Activated CD8-positive, alpha-beta T cell treated with anti-CD3 and anti-CD28 coated beads, Interleukin-2, amount 10 ng/mL, durations not matched to agents 7 days and 5 days (primary cell): ENCODE measurements at places on chromosomes 6 and 20. TPM values are rescaled to one million over a fixed set of nuclear protein-coding genes. Genes with fewer than 3 reads are reported as not detected.

The UBE2V1 gene
- total RNA-seq: 120 TPM

The FNDC1 gene
- not detected for total RNA-seq

DNA sequence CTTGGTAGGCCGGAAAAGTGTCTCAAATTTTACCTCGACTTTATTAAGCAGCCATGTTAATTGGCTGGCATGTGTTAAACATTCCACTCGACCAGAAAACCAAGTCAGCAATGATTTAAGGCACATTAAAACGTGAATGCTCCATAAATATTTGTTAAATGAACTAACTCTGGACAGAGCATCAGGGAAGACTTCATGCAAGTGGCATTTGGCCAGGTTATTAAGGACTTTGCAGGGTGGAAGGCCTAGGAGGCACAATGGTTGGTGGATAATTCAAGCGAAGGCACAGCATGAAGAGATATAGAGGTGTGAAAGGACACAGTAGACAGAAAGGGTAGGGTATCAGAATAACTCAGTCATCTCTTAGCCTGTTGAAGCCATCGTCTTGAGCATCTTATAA lies 23.0 kb downstream of the ELOVL5 start:
- peaks cover 31% of the 10 kb centered on the region for H3K36me3 ChIP-seq
- no peak for DNase-seq
- no peak overlapping the region for H3K4me3 ChIP-seq
- peaks cover 37% of the 10 kb centered on the region for H3K4me1 ChIP-seq
- no peaks in the 10 kb centered on the region for H3K27me3 ChIP-seq

- H3K4me1 ChIP-seq: no peaks in the 10 kb centered on the region
- no peak overlapping the region for H3K27ac ChIP-seq
- no peak for DNase-seq
- no peaks in the 10 kb centered on the region for H3K36me3 ChIP-seq
- H3K27me3 ChIP-seq: no peaks in the 10 kb centered on the region
- H3K4me3 ChIP-seq: no peak overlapping the region
Observed at GRCh38 chr6:147936703-147937470, 405.8 kb upstream of the SASH1 start.

DNA sequence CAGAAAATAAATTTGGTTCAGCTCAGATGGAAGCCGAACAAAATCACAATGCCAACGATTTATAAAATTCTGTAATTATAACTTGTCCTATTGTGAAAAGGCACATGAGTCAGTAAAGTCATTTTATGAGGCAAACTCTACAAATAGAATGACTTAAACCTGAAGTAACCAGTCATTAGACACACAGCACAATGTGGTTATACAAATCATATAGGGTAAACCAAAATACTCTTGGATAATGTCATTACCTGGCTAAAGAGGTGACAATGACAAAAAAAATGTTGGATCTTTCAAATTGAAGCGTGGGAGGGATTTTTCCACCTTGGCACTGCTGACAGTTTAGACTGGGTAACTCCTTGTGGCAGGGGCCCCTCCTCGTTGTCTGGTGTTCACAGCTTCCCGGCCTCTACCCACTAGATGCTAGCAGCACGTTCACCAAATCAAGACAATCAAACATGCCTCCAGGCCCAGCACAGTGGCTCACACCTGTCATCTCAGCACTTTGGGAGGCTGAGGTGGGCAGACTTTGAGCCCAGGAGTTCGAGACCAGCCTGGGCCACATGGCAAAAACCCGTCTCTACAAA lies 5.0 kb downstream of the ANKRD60 start:
- H3K36me3 ChIP-seq: no peaks in the 10 kb centered on the region
- no peak for DNase-seq
- H3K27ac ChIP-seq: no peak overlapping the region

The EDN3 gene
- not detected for total RNA-seq

DNA sequence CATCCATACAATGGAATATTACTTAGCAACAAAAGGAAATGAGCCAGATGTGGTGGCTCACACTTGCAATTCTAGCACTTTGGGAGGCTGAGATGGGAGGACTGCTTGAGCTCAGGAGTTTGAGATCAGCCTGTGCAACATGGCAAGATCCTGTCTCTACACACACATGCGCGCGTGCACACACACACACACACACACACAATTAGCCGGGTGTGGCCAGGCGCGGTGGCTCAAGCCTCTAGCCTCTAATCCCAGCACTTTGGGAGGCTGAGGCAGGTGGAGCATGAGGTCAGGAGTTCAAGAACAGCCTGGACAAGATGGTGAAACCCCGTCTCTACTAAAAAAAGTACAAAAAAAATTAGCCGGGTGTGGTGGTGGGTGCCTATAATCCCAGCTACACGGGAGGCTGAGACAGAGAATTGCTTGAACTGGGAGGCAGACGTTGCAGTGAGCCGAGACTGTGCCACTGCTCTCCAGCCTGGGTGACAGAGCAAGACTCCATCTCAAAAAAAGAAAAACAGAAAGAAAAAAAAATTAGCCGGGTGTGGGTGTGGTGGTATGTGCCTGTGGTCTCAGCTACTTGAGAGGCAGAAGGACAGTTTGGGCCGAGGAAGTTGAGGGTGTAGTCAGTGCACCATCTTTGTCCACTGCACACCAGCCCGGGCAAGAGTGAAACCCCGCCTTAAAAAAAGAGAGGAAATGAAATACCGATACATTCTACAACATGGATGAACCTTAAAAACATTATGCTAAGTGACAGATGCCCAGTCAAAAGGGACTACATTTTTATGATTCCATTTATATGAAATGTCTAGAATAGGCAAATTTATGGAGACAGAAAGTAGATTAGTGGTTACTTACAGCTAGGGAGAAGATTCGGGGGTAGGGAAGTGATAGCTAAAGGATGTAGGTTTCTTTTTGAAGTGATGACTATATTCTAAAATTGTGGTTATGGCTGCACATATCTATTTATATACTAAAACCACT lies 52.5 kb downstream of the RBL1 start:
- H3K4me1 ChIP-seq: peaks cover 49% of the 10 kb centered on the region
- H3K27me3 ChIP-seq: no peaks in the 10 kb centered on the region
- DNase-seq: peak; percentile 80

DNA sequence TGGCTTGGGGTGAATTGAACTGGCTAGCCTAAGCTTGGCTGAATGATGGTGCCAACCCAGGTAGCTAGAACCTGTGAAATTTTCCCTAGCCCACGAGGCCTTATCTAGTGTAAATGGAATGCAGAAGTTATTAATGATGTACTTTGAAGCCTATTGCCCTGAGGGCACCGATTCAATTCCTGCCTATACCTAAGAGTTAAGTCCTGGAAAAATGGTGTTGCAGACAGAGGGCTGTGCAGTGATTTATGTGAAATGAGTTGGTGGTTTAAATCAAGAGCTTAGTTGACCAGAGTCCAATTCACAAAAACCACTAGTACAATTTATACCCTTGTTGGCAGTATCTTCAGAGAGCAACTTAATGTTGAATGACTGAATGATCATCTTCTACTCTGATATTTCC lies 373.8 kb upstream of the JAG1 start:
- H3K36me3 ChIP-seq: no peaks in the 10 kb centered on the region
- no peak overlapping the region for H3K27ac ChIP-seq
- H3K27me3 ChIP-seq: no peaks in the 10 kb centered on the region
- H3K4me3 ChIP-seq: no peak overlapping the region
- no peak for DNase-seq
- H3K4me1 ChIP-seq: no peaks in the 10 kb centered on the region

DNA sequence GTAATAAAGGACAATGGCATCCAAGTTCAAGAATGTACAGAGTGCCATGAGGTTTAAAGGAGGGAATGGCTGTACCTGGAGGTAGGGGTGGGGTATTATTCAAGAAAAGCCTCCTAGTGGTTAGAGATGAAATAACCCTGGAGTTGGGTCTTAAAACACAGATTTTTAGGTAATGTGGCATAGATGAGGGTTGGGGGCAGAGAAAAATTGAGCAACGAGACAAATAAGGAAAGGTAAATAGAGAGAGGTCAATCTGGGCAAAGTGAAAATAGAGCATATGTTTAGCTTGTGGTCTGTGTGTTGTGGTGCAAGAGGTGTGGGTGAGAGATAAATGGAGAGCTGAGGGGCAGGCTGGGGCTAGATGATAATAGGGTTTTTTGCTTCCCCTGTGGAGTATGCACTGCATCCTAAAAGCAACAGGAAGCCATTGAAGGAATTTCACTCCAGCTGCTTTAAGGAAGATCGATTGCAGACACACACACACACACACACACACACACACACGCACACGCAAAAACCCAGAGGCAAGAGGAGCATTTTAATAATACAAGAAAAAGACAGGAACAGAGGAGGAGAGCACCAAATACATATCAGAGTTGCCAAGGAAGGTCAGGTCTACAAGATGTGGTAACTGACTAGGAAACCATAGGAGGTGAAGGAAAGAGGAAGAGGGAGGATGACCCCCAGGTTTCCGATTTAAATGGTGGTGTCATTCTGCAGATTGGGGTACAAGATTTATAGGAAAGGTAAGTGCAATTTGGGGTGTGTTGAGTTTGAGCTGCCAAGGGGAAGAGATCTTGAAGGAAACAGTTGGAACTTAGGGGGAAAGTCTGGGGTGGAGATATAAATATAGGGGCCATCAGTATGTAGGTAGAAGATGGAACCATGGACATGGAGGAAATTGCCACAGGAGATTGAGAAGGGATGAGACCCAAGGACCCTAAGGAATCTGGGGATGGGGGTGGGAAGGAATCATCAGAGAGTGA lies 31.3 kb upstream of the ADGRF1 start:
- no peaks in the 10 kb centered on the region for H3K36me3 ChIP-seq
- no peak overlapping the region for H3K27ac ChIP-seq
- peaks cover 13% of the 10 kb centered on the region for H3K27me3 ChIP-seq
- H3K4me1 ChIP-seq: no peaks in the 10 kb centered on the region
- no peak overlapping the region for H3K4me3 ChIP-seq

- no peaks in the 10 kb centered on the region for H3K4me1 ChIP-seq
- peaks cover 20% of the 10 kb centered on the region for H3K27me3 ChIP-seq
- H3K4me3 ChIP-seq: no peak overlapping the region
- H3K27ac ChIP-seq: no peak overlapping the region
- no peak for DNase-seq
- H3K36me3 ChIP-seq: no peaks in the 10 kb centered on the region
Observed at GRCh38 chr6:31060145-31060544, 49.9 kb downstream of the MUC22 start.

GRCh38 chr6:84500726-84501125 lies 263.7 kb downstream of the TBX18 start:
- no peak overlapping the region for H3K4me3 ChIP-seq
- H3K36me3 ChIP-seq: no peaks in the 10 kb centered on the region
- H3K4me1 ChIP-seq: no peaks in the 10 kb centered on the region

DNA sequence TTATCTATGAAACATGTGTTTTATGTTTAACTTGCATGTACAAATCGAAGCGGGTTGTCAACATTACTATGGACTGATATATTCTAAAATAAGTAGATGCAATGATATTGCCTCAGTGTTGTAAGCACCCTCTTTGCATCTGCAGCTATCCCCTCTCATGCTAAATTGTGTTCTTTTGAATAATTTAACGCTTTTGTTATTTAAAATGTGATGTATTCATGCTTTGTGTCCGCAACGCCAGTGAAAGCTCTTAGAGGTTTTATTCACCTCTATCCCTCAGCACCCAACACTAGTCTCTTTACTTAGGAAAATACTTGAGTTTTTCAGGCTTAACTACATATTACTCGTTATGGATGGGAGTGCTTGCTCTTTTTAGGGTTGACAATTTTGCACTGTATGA lies 173.7 kb upstream of the ID4 start:
- no peak for DNase-seq
- no peaks in the 10 kb centered on the region for H3K4me1 ChIP-seq
- H3K27me3 ChIP-seq: no peaks in the 10 kb centered on the region
- H3K36me3 ChIP-seq: no peaks in the 10 kb centered on the region
- H3K4me3 ChIP-seq: no peak overlapping the region
- H3K27ac ChIP-seq: no peak overlapping the region

DNA sequence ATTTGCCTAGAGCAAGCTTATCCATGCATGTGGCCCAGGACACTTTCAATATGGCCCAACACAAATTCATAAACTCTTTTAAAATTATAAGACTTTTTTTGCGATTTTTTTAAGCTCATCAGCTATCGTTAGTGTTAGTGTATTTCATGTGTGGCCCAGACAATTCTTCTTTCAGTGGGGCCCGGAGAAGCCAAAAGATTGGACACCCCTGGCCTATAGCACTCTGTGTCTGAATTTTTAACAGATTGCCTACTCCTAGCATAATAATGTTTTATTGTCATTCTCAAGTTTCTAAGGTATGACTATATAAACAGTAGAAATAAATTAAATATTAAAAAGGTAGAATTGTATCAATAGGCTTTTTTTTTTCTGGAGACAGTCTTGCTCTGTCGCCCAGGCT lies 48.6 kb upstream of the LOC128125822 start:
- H3K27me3 ChIP-seq: no peaks in the 10 kb centered on the region
- peaks cover 28% of the 10 kb centered on the region for H3K4me1 ChIP-seq
- peaks cover 3% of the 10 kb centered on the region for H3K36me3 ChIP-seq
- no peak overlapping the region for H3K27ac ChIP-seq

DNA sequence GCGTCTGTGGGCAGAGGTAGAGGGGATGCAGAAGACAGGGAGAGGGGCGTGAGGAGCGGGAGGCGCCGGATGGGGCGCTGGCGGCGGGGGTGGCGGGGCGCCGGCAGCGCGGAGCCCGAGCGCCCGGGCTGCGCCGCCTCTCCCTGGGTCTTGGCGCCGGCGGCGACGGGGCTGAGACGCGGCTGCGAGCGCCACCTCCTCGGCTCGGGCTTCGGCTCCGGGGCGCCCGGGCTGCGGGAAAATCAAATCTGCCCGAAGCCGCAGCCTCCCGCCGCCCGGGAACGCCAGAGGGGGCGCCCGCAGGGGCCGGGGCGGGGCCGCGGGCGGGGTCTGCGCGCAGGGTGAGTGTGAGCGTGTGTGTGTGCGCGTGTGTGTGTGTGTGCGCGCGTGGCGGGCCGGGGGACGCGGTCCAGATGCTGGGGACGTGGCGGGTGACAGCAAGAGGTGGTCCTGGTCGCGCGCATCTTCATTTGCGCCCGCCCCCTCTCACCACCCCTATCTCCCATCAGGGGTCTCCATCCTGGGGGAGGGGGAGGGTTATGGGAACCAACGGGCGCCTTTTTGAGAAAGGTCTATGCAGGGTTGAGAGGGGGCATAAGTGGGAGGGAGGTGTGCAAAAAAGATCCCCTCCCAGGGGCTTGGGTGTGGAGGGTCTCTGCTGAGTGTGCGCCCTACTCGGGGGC lies 646 bp upstream of the CPNE5 start:
- H3K27me3 ChIP-seq: peaks cover 44% of the 10 kb centered on the region
- peak; percentile 43 for DNase-seq
- H3K4me3 ChIP-seq: peak overlapping the region; percentile 61

DNA sequence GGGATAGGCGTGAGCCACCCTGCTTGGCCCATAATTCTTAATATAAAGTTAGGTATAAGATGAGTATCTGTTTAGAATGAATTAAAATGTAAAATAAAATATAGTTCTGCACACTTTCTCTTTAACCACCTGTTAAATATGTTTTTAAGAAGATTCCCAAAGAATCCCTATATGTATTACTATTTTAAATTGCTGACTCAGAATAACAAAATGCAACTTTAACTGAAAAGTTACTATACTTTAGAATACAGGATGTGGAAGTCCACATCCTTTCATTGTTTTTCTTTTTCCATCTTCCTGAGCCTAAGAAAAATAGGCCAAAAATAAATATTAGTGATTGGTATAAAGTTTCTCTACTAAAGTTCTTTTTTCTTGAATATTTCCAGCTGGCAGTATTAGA lies 325.6 kb upstream of the EYS start:
- no peaks in the 10 kb centered on the region for H3K4me1 ChIP-seq
- no peaks in the 10 kb centered on the region for H3K27me3 ChIP-seq
- H3K36me3 ChIP-seq: no peaks in the 10 kb centered on the region
- H3K27ac ChIP-seq: no peak overlapping the region
- H3K4me3 ChIP-seq: no peak overlapping the region

The AGPAT4 gene
- total RNA-seq: 4.0 TPM

The BMP7 gene
- not detected for total RNA-seq

- peaks cover 10% of the 10 kb centered on the region for H3K4me1 ChIP-seq
- H3K27ac ChIP-seq: no peak overlapping the region
- no peaks in the 10 kb centered on the region for H3K27me3 ChIP-seq
- H3K36me3 ChIP-seq: no peaks in the 10 kb centered on the region
- no peak overlapping the region for H3K4me3 ChIP-seq
Observed at GRCh38 chr6:11494786-11495564, 42.6 kb upstream of the TMEM170B start.

The MUCL3 gene
- total RNA-seq: not detected
